ENCODE measurements at places on chromosomes 3 and 15. TPM values are rescaled to one million over a fixed set of nuclear protein-coding genes. Genes with fewer than 3 reads are reported as not detected.

The GOLGA6B gene
- 0.26 TPM for total RNA-seq

The FOXB1 gene
- total RNA-seq = not detected

The SLC22A13 gene
- total RNA-seq = 0.58 TPM

The CATSPER2 gene
- 4.7 TPM for total RNA-seq

The PIGZ gene
- total RNA-seq = 5.8 TPM

The UTS2B gene
- total RNA-seq = 0.85 TPM

The LEKR1 gene
- 2.7 TPM for total RNA-seq

The COL8A1 gene
- 21.1 TPM for total RNA-seq

The TLR9 gene
- total RNA-seq = 0.11 TPM

The HHATL gene
- total RNA-seq = 0.69 TPM

The GOLGA6L7 gene
- not detected for total RNA-seq

The PLAAT1 gene
- 0.90 TPM for total RNA-seq

The KCNH8 gene
- 1.5 TPM for total RNA-seq
